ENCODE measurements at places on chromosomes 2 and 18. TPM values are rescaled to one million over a fixed set of nuclear protein-coding genes. Genes with fewer than 3 reads are reported as not detected.

REG1B gene
- 3.8 TPM for total RNA-seq

DSEL gene
- total RNA-seq: 0.41 TPM

SGPP2 gene
- 7.2 TPM for total RNA-seq

BARD1 gene
- total RNA-seq: 12.0 TPM

DNA sequence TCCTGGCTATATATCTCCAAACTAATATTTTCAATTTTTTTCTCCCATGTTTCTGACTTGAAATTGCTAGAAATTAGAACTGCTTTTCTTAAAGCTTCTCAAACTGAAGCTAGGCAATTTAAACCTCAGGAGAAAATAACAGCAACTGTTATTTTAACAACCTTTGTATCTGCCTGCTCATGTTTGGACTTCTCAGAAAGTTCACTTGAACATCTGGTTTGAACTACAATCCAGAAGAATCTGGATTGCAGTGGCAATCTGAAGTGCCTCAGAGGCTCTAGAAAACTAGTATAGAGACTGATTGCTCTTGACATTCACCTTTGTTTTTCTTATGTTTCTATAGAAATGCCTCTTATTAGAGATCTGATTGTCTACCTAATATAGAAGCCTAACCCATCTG, 64.1 kb downstream of the STAT4 start:
- no peak for DNase-seq

GRCh38 chr18:23422751-23423418, 30.2 kb upstream of the RIOK3 start:
- DNase-seq: no peak

DNA sequence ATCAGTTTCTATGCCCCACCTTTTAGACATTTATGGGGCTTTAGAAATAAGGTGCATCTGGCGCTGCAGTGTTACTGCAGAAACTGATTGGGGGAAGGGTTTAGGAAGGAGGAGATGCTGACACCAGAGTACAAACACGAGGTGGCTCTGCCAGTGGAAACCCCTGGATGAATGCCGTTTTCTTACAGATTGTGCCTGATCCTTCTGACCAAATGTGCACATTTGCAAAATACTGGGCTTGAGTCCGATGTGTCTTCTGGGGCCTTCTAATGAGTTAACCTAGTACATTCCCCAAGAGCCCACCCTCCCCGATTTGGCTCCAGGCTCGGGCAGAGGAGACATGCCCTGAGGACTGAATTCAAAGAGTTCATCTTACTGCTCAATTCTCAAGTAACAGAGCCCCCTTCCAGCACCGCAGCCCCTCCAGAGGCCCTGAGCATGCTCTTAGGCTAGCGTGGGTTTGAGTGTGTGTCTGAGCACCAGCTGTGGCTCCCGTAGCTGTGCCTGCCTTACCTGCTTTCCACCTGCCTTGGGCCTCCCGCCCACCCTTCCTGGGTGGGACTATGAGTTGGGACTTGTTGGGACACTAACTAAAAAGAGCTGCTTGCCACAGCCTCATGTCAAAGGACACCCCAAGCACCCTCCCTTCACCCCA, 116.7 kb upstream of the COPS8 start:
- no peak for DNase-seq

GRCh38 chr2:85814802-85815550, 61.2 kb downstream of the ATOH8 start:
- no peak for DNase-seq

- DNase-seq: no peak
Observed at GRCh38 chr2:164694275-164694695, 73.0 kb upstream of the GRB14 start.

DNA sequence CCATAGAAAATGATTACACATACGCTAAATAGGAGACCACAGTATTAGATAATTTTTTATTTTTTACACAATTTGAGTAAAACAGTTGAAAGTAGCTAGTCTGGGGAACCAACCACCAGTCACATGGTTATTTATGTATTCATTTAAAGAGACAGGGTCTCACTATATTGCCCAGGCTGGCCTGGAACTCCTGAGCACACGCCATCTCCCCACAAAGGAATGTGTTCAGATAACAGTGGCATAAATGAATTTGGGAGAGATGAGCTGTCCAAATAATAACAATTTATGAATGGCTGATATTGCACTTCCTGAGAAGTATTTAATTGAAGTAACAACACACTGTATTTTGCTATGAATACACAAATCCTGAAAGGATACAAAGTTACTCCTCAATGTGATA, 39.7 kb downstream of the KIDINS220 start:
- DNase-seq: no peak

- no peak for DNase-seq
Observed at GRCh38 chr2:171595456-171595855, 73.2 kb downstream of the CYBRD1 start.

- DNase-seq: no peak
Observed at GRCh38 chr2:109171444-109172334, 42.7 kb downstream of the SH3RF3 start.

- no peak for DNase-seq
Observed at GRCh38 chr18:46478796-46479195, 178.2 kb downstream of the LOXHD1 start.

GRCh38 chr2:7593360-7593759, 676.1 kb downstream of the RNF144A start:
- DNase-seq: no peak

GRCh38 chr2:159790323-159790722, 7.7 kb downstream of the CD302 start:
- DNase-seq: no peak

All from activated T-cell treated with anti-CD3 and anti-CD28 coated beads, Interleukin-2, amount 50 U/mL, for 4 hours (primary cell).